ENCODE measurements at places on chromosomes 1 and 21.

DNA sequence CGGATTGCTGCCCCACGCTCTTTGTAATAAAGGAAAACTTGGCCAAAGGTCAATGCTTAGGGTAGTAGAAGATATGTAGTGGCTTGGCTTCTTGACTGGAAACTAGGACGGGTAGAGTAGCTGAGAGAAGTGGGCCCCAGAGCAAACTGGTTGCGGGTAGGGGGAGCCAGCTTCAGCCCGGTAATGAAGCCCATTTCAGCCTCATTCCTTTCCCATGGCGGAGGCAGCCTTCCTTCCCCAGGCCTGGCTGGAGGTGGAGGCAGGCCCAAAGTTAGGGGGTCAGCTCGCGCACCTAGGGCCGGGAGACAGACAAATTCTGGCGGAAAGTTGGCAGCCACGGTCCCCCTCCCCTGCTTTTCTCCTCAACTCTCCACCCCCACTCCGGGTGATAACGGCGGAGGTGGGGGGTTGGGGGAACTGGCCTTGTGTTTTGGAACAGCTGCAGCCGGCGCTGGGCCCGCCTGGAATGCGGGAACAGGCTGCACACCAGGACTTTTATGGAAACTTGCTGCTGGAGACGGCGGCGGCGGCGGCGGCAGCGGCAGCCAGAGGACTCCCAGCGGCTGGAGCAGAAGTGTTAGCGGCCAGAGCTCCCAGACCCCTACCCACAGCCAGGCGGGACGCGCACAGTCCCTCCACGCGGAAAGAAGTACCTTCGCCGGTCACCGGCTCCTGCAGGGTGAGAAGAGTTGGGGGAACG, at the start of gene NEXN:
Gene NEXN (plus strand): TSS at position 544 of the 700 bp plus-strand sequence. CDS start 27,483 bp downstream, outside the sequence.
- DNase-seq = no peak

DNA sequence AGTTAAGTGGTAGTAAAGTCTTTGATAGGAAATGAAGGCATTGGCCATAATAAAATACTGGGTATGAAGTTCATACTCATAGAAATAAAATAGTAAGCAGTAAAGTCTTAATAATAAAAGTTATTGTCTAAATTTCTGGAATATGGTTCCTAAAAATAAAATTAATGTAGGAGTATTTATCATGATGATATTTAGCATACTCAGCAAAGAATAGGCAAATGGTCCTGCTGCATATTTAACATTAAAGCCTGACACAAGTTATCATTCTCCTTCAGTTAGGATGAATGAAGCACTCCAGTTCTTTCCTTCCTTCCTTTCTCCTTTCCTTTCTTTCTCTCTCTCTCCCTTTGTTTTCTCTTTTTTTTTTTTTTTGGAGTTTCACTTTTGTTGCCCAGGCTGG, 25.3 kb downstream of the PDZK1IP1 start:
- no peak for DNase-seq

- no peak for DNase-seq
These were observed 40.4 kb upstream of the ZBTB18 start for GRCh38 chr1:244010703-244011123.

GRCh38 chr1:50973875-50974617, 4.0 kb downstream of the CDKN2C start:
- no peak for DNase-seq

DNA sequence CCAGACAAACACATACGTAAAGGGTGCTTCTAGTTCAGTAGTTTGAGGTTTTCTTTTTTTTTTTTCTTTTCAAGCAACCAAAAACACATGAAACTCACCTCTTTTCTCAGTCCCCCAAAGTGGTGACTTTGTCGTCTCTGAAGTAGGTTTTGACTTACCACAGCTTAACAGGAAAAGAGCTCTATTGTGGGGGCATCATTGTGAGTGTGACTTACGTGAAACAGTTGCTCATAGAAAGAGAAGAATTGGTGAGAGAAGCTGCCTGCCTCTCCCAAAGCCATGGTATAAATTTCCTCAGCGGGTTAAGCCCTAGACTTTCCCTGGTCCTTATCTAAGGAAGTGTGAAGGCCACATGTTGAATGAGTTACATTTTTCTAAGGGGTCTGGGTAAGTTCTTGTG, 11.9 kb downstream of the FASLG start:
- no peak for DNase-seq

DNA sequence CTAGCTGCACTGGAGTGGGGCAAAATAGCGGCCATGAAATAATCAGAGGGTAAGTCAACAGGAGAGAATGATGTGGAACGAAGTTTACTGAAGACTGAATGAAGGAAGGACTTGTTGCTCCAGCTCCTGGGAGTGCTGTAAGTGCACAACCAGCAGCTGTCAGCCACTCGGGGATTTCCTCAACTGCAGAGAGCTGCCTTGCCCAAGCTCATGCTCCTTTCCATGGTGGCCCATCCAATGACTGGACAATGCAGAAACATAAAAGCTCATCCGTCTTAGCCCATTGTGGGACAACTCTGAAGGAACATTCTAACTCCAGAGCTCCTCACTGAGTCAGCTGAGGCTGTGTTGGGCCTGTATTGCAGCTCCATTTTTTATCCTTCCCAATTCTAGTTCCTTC, 21.1 kb upstream of the RBM15 start:
- no peak for DNase-seq

DNA sequence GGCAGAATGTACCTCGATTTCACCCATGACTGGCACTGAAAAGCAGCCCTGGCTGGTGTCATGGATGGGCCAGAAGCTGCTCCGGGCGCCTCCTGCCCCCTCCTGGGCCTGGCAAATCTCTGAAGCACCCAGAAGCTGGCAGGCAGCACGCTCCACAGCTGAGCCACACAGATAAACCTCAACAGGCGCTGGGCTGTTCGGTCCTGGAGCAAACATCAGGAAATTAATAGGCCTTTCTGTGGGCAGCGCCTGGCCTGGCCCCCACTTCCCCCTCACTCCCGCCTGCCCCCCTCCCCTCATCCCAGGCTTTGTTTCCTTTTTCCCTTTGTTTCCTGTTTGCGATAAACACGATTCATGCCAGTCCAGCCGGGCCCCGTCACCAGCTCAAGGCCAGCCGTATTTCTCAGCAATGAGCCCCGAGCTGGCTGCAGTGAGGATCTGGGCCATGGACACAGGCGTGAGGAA, 20.1 kb upstream of the DISP3 start:
- no peak for DNase-seq

DNA sequence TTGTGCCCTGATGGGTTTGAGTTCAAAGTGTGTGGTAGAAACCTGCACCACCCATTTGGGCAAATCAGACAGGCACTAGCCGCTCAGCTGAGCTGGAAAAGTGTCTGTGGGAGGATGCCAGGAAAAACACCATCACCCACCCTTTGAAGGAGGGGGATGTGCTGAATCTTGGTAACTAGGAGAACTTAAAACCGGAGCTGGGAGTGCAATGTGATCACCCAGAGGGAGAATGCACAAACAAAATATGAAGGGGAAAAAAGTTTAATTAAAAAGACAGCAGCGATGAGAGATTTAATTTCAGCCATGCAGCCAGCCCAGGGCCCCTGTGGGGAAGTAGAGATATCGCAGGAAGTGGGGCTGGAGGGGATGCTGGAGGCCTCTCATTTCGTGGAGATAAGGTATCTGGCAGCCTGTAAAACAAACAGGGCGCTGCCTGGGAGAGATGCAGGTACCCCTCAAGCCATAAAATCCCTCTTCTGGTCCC, 86.8 kb upstream of the BCAR3 start:
- no peak for DNase-seq

GRCh38 chr1:18041685-18042355, 65.8 kb upstream of the IGSF21 start:
- DNase-seq = no peak

DNA sequence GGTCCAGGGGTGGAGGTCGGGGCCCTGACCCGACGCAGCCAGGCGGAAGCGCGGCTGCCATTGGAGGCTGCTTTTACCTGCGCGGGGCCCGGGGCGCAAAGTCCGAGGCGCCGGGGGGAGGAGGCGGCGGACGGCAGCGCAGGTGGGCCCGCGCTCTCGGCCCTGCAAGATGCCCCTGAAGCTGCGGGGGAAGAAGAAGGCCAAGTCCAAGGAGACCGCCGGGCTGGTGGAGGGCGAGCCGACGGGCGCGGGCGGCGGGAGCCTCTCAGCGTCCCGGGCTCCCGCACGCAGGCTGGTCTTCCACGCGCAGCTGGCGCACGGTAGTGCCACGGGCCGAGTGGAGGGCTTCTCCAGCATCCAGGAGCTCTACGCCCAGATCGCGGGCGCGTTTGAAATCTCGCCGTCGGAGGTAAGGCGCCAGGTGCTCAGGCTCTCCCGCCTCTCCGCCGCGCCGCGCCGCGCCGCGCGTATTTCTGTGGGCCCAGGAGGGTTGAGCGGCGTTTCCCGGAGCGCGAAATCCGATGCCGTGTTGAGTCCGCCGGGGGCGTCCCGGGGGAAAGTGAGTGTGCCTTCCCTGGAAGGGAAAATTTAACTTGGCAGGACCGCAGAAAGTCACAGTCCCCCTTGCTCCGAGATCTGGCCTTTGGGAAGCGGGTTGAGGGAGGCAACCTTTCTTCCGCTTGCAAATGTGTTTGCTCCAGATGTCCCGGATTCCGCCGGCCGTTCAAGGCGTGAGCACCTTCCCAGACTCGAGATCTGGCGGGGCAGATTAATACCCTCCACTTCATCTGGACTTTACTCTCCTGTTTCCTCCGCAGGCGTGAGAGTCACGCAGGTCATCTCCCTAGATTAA, at the start of gene GIPC2:
Gene GIPC2 (plus strand): TSS at position 41 of the 853 bp plus-strand sequence. CDS start 129 bp downstream, at position 170.
- peak; percentile 58 for DNase-seq

DNA sequence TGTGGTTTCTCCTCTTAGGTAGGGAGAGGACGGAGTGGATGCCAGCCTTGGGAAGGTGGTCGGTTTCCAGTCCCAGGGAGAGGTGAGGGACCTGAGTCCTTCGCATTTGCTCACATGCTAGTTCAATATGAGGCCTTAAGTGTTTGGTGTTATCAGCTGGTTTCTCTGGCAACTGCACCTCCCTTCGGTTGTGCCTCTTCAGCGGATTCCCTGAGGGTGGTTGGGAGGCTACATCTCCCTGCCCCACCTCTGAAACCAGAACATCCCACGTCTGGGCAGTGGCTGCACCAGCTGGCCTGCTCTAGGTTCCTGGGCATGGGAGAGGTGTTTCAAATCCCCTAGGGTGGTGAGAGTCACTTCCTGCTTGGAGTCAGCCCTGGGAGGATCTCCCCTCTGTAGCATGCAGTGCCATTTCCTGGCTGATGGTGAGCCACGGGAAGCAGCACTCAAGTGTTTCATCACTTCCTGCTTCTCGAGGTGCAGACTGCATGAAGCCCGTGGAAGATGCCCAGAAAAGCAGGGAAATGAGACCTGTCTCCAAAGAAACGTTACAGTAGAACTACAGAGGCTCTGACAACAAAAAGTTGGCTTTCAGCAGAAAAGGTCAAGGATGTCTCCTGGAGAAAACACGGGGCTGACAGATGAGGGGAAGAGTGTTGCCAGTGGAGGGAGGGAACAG, 4.5 kb downstream of the TMEM125 start:
- DNase-seq = peak; percentile 21

DNA sequence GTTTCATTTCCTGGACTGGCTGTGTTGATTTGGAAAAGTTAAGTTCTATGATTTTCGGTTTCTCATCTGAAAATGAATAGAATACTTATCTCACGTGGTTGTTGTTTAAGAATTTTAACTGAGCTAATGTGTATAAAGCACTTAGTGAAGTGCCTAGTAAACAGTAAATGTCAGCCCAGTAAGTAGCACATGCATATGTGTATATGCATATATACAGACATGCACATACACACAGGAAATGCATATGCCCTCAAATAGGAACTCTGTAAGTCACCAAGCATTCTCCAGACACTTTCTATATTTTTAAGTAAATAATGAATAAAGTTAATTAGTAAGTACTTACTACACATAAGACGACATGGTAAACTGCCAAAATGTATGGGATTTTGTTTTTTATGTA, 128.6 kb downstream of the CLEC20A start:
- DNase-seq = no peak

GRCh38 chr1:57162607-57163261, 196.9 kb upstream of the C8B start:
- no peak for DNase-seq

DNA sequence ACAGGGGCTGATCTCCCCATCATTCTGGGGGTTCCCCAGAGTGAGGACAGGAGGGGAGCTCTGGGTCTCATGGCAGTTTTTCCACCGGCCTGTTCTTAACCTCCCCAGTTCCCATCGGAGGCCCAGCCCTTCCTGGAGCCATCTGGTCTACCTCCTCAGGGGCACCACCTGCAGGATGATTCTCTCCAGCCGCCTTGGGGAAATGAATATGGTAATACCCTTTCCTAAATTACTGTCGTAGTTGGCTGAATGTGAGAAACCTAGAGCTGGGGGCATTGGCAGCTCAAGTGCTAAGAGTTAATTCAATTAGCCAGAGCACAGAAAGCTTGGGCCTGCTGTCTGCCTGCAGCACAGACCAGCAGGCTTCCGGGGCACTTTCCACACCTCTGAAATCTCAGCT, 64.9 kb downstream of the TAS1R2 start:
- DNase-seq = peak; percentile 5

DNA sequence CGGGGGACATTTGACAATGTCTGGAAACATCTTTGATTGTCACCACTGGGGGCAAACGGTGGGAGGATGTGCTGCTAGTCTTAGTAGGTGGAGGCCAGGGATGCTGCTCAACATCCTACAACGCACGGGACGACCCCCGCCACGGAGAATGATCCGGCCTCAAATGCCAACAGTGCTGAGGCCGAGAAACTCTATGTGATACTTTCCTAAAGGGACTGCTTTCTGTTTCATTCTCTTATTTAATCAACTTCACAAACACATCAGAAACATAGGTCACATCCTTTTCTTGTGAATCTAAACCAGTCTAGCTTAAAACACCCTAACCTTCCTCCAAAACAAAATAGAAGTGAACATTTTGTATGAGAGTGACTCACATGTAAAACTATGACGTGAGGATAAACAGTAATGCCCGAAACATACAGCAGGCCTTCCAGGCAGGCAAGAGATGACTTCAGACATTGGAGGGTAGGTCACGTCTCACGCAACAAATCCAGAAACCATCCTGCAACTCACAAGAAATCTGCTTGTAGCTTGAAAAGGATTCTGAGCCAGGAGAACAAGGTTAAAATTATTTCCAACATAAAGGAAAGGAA, 37.2 kb upstream of the ETS2 start:
- peak; percentile 76 for DNase-seq

GRCh38 chr1:67298762-67299161, 8.9 kb upstream of the IL12RB2 start:
- no peak for DNase-seq

GRCh38 chr1:156658496-156658895, 16.6 kb downstream of the BCAN start:
- no peak for DNase-seq

DNA sequence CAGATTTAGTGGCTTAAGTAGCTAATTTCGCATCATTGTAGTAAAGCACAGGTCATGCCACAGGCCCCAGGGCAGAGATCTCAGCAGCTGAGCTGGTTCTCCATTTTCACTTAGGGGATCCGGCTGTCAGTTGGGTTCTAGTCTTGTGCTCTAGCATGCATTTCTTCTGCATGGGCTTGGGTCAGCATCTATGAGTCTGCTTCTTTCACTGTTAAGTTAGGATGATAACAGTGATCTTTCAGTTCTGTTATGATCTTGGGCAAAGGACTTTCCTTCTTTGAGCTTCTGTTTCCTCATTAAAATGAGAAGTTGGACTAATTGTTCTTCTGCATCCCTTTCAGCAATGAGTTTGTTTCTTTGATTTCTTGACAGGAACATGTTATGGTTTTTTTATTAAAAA, 123.6 kb upstream of the DNAH14 start:
- DNase-seq = no peak

All from stimulated activated naive CD8-positive, alpha-beta T cell treated with anti-CD3 and anti-CD28 coated beads, Interleukin-15, Interleukin-2, amounts not matched to agents 100 U/mL and 50 U/mL, for 24 hours (primary cell).